Cortex of kidney (tissue), 1 donor: ENCODE measurements at places on chromosomes 2 and 18.

DNA sequence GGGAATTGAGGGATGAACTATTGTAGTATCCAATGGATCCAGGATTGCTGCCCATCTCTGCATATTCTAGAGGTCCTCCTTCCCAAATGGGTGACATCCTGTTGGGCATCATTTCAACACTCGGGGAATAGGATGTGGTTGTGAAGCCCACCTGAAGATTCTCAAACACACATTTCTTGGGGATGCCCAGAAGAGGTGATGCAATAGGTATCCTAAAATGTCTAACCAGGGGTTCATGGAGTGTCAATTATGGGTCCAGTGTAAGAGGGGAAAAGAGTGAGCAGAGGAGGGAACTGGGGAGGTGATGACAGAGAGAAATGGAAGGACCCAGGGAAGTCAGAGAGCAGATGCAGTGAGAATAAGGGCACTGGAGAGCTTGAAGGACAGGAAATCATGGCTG lies 52.1 kb downstream of the POLE4 start:
- DNase-seq, result no peak

DNA sequence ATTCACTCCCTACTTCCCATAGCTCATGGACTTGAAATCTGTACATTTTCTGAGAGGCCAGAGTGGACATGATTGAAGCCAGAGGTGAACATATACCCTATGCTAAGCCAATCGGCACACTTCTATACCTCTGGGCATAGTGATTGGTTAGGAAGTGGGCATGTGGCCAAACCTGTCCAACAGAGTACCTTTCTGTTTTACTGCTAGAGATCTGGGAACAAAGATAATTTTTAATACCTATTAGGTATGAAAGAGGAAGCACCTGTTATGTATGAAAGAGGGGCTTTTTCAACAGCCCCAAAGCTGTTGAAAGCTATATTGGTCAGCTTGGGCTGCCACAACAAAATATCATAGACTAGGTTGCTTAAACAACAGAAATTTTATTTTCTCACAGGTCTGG lies 27.7 kb downstream of the METTL8 start:
- DNase-seq, result no peak

DNA sequence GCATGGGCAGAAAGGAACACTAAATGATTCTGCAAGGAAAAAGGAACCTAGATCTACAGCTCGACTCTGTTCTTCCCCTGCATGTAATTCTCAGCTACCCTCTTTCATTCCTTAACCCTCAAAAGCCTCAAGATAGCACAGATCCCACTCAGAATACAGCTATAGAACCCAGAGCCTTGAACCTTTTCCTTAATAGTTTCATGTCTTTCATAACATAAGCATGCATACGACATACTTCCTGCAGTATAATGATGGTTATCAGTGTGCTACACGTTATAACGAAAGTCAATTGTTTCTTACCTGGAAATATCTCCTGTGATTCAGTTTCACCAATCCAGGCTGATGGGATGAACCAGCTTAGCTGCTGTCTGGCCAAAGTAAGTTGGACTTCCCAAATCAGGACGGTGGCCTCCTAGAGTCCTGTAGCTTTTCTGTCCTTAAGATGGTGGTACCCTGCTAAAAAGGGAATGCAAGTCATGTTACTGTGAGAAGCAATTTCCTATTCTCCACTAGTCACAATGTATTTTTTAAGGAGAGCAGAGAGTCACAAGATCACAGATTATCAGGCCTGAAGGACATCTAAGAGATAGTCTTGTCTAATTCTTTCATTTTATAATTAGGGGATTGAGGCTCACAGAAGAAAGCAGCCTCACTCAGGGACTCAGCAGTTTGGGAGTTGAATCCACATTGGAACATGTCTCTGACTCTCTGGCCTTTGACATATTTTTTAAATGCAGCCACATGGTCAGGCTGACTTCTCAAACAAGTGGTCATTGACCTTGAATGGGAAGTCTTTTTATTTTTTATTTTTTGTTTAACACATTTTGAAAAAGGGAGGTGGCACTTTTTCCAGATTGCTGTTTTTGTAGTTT lies 41.8 kb downstream of the CYRIA start:
- DNase-seq, result no peak

DNA sequence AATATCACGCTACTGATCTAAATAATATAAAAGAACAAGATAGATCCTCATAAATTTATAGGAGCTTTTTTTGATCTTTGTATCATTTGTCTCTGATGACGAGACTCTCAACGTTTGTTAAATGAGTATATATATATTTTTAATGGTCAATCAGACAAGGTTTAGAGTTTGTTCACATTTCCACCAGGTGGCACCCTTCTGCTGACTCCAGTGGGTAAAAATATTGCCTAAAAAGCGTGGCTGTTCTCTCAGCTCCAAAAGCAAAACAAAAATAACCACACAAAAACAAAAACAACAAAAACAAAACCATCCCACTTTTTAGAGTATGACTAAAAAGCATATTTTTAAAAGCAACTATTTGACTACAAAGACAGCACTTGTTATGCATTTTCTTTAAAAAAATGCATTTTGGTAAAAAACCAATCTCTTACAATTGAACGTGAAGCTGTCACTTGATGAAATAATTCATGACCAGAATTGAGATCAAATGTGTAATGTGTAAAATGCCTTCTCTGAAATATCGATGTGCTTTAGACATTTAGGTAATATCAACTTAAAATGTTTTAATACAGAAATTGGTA lies 723.2 kb downstream of the DPP10 start:
- no peak for DNase-seq

DNA sequence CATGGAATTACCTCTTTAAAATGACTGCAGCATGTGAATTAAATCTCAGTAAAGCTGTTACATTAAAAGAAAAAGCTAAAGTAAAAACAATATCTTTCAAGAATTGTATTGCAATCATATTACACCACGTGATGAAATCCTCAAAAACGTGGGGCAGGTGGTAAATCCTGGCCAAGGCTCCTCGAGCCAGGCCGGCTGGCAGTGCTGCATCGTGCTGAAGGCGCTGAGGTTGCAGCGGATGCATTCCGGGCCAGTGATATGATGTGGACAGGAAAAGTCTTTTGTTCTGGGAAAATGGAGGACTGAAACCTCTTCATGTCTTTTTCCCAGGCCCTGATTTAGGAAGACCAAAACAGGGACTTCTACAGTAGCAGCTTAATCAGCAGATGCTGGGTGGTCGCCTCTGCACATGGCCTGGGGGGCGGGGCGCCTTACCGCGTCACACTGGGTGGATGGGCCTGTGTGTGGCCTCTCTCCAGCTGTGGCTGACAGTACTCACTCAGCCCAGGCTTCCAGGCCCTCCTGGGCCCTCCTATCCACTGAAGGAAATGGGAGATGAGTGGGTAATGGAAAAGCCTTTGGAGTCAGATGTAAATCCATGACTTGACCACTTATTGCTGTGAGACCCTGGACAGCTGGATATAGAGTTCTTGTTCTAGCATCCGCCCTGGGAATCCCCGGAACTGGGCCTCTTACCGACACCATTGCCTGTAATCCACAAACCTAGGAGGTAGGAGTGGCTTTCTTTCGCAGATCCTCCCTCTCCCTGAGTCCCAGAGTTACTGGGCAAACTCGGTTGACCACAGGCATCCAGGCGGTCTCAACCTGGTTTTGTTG lies 45.1 kb downstream of the PROC start:
- no peak for DNase-seq

GRCh38 chr18:10536280-10536679 lies 10.5 kb downstream of the NAPG start:
- DNase-seq, result no peak

GRCh38 chr2:109253217-109253616 lies 124.2 kb downstream of the SH3RF3 start:
- DNase-seq, result no peak

DNA sequence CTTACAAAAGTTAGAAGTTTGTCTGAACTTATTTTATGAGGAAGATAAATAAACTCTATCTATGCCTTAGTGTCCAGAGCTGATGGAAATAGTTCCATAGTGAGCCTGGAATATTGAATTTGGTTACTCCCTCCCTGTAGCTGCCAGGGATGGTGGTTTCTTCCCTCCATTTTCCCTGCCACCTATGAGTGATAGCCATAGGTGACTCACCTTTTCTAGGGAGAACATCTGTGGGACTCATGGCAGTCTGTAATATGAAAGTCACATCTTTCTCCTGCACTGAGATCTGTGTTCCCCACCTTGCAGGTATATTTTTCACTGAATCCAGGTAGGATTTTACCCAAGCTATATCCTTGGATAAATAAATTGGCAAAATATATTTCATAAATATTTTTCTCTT lies 148.8 kb downstream of the TPGS2 start:
- DNase-seq, result no peak

GRCh38 chr2:36886664-36887063 lies 79.7 kb downstream of the STRN start:
- DNase-seq, result no peak

DNA sequence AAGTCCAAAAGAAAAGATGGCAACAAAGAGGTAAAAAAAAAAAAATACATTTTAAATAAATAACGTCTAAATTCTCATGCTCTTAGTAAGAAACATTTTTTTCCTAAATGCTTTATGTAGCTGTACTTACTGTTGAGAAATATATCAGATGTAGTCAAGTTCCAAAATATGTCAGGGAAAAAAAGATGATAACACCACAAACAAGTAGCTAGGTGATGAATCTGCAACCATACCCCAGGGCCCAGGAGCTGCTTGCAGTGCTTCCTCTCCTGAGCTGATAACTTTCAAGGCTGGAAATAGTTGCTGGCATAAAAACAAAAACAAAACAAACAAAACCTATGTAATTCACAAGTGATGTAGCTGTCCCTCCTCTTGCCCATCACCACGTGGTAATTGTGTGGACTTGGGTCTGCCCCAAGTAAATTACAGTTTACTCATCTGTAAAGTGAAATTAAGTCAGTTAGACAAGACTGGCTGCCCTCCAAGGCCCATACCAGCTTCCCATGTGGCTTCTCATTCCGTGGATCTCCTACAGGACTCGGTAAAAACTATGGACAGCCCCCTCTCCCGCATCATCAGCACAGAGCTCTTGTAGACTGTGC lies 82.6 kb downstream of the SP100 start:
- DNase-seq, result no peak

GRCh38 chr2:59986511-59986910 lies 566.9 kb downstream of the BCL11A start:
- no peak for DNase-seq

- no peak for DNase-seq
Measured at GRCh38 chr2:51454177-51454576, 422.2 kb upstream of the NRXN1 start.

DNA sequence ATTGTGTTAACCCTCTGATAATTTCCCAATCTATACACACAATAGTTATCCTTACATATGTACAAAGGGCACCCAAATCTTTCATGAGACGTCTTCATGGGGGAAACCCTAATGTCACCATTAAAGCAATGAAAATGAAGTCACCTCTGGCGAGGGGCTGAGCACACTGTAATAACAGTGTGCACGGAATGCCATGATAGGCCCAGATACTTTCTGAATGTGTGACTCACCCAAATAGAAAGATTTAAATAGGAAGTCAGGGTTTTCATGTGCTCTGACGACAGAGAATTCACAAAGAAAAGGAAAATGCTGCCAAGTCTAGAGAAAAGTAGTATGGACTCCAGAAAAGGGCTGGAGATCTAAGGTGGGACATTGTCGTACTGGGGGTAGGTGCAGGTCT lies 128.3 kb downstream of the SATB2 start:
- no peak for DNase-seq

GRCh38 chr2:155665704-155666103 lies 666.8 kb downstream of the NR4A2 start:
- no peak for DNase-seq

DNA sequence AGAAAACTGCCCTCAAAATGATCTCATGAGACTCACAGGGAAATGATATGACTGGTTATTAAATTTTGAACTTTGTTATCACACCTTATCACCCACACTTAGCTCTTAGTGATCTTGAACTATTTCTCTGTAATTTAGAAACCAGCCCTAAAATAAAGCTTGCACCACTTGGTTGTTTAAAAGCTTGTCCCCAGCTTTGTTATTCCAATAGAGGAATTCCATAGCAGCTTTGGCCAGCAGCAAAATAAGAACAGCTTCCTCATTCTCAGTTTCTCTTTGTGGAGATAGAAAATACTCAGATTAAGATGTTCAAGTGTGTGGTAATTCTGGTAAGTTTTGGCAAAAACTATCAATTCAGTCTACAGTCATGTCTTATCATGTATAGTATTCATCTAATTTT lies 54.4 kb upstream of the CCDC68 start:
- no peak for DNase-seq

DNA sequence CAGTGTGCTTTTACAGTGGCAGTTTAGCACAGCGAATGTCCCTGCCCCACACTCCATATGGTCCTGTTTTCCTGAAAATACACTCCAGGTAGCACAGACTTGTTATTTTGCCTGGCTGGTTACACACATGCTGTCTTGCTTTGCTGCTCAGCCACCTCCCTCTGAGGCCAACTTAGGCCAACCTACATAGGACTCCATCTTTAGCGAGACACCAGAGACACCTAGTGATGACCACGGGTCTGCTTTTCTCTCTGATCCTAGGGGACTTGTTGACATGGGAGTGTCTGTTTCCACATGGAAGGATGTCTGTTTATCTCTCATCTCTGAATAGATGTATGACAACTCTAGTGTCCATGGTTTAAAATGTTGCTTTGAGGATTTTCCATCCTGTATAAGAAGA lies 43.3 kb downstream of the PLEKHB2 start:
- DNase-seq, result no peak

DNA sequence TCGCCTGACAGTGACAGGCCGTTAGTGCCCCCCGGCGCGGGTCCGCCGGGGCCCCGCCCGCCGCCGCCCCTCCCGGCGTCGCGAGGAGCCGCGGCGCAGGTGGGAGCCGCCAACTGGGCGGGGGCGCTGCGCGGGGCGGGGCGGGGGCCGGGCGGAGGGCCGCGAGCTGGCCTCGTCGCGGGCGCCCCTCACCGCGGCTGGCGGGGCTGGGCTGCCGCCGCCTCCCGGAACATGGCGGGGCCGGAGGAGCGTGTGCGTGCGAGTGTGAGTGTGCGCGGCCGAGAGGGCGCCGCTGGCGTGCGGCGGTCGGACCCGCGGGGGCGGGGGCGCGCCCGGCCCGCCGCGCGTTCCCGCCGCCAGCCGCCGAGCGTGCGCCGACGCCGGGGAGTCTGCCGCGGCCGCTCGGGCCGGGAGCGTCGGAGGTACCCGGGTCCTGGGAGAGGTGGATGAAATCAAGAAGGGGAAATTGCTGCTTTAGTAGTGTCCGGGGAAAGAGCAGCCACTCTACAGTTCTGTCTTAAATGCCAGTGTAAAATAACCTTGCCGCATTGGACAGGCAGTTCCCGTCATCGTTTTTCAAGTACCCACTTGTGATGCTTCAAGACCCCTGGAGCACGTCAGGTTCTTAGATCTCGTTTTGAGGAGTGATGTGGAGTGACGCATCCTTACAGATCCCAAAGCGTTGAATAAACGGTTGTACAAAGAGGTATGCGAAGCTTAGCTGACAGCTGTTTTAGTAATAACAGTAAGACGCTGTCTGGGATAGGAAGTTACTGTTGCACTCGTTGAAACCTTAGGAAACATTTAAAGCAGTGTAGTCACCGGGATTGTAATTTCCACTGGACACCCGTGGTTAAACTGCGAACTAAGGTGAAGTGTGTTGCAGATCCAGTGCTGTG lies 836 bp downstream of the ANKRD12 start:
- no peak for DNase-seq

GRCh38 chr2:69138247-69138772 lies 125.3 kb downstream of the ANTXR1 start:
- no peak for DNase-seq

GRCh38 chr2:41989501-41990180 lies 58.2 kb upstream of the PKDCC start:
- no peak for DNase-seq

GRCh38 chr2:149747456-149747855 lies 159.9 kb upstream of the MMADHC start:
- no peak for DNase-seq
